Activated T-cell treated with anti-CD3 and anti-CD28 coated beads, Interleukin-2, amount 50 U/mL, for 72 hours (primary cell): ENCODE measurements at places on chromosomes 3 and 15. TPM values are rescaled to one million over a fixed set of nuclear protein-coding genes. Genes with fewer than 3 reads are reported as not detected.

The NPAP1 gene
- total RNA-seq = not detected

The TRH gene
- total RNA-seq = not detected

The GNAT1 gene
- not detected for total RNA-seq

The ZCWPW2 gene
- 0.35 TPM for total RNA-seq
